ENCODE measurements at places on chromosomes 16 and 17.
A peak's percentile ranks its signal among the peaks of the same experiment; 100 is the strongest.

DNA sequence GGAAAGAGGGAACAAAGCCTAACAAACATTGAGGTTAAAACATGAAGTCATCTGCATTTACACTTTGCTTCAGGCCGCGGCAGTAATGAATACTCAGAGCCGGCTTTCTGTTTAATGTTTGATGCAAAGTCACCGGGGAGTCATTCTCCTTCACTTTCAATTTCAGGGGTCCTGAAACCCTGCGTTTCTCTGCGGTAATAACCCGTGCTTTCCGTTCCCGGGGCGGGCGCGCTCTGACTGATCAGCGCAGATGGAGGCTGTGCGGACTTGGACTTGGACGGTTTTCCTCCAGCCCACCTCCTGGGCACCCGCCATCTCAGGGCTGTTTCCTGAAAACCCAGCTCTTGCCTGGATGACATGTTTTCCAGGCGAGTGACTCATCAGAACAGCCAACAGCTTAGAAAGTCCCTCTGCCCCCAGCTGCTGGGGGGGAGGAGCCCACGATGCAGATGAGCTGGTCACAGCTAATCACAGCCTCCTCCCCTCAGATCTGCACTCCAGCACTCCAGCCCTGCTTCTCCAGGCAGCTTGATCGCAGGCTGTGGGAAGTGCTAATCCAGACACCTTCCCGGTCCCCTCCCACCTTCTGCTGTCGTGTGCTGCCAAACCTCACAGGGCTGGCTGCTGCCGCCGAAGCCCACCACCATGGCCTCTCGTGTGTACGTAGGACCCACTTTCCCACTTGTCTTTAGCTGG is 158.6 kb upstream of the CHMP6 start:
- DNase-seq, result peak; percentile 90

DNA sequence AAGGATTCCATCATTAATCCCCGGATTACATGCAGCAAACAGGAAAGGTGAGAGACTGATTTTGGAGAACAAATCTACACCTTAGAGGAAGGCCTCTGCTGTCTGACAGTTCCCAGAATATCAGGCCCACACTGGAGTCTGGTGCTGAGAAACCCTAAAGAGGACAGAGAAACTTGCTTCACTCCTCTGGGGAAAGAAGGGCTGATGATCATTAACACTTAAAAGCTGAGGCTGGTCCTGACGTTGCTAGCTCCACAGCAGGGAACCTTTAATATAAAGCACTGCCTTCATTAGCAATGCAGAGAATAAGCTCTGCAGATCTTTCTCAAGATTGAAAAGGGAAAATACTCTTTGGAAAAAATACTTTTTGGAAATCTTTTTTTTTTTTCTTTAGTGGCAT is 1472.4 kb upstream of the GOT2 start:
- DNase-seq, result no peak

- DNase-seq, result no peak
Measured at GRCh38 chr17:29682054-29682453, 59.3 kb upstream of the CORO6 start.

DNA sequence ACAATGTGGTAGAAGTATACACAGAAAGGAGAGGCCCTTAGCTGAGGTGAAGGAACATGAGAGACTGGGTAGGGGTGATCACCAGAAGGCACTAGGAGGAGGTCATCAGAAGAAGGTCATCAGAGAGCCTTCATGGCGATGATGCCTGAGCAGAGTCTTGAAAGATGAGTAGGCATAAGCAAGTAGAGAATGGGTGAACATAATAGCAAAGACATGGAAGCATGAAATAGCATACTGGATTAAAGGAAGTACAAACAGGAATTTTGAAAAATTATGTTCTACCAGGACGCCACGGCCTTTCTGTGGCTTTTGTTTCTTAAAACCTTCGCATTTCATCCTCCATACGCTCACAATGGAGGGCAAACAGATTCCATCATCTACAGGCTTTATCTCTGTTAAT is 2.9 kb downstream of the IKZF3 start:
- no peak for DNase-seq

DNA sequence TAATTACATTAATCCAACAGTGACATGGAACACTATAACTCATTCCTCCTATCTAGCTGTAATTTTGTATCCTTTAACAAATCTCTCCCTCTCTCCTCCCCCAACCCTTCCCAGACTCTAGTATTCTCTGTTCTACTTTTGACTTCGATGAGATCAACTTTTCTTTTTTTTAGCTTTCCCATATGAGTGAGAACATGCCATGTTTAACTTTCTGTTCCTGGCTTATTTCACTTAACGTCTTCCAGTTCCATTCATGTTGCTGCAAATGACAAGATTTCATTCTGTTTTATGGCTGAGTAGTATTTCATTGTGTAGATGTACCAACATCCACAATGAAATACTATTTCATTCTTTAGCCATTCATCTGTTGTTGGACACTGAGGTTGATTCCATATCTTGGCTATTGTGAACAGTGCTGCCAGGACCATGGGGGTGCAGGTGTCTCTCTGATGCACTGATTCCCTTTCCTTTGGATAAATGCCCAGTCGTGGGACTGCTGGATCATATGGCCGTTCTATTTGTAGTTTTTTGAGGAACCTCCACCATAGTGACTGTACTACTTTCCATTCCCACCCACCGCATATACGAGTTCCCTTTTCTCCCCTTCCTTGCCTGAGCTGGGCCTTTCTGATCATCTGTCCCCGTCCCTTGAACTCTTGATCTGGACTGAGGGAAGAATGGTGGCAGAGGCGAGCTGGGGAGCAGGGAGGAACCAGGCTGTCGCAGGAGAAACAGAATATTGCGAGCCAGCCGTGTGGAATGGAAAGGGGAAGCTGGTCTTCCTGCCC is 7.7 kb upstream of the CEP295NL start:
- peak; percentile 29 for DNase-seq

GRCh38 chr17:33112763-33113162 is 121.1 kb downstream of the SPACA3 start:
- no peak for DNase-seq

DNA sequence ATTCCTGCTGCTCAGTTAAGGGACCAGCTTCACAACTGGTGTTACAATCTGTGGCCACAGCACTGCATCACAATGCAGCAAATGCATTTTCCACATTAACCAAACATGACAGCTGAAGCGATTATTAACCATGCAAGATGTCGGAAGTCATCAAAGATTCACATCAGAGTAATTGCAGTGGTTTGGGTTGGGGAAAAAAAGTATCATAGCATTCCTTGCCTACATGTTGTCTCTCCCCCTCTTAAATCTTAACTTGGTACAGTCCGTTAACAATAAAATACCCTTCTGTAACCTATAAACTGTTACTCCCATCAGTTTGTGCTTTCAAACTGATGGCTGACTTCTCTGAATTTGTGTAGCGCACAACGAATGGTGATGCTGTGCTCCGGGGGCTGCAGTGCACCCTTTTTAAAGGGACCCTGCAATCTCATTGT is 51.6 kb downstream of the NUP93 start:
- no peak for DNase-seq

DNA sequence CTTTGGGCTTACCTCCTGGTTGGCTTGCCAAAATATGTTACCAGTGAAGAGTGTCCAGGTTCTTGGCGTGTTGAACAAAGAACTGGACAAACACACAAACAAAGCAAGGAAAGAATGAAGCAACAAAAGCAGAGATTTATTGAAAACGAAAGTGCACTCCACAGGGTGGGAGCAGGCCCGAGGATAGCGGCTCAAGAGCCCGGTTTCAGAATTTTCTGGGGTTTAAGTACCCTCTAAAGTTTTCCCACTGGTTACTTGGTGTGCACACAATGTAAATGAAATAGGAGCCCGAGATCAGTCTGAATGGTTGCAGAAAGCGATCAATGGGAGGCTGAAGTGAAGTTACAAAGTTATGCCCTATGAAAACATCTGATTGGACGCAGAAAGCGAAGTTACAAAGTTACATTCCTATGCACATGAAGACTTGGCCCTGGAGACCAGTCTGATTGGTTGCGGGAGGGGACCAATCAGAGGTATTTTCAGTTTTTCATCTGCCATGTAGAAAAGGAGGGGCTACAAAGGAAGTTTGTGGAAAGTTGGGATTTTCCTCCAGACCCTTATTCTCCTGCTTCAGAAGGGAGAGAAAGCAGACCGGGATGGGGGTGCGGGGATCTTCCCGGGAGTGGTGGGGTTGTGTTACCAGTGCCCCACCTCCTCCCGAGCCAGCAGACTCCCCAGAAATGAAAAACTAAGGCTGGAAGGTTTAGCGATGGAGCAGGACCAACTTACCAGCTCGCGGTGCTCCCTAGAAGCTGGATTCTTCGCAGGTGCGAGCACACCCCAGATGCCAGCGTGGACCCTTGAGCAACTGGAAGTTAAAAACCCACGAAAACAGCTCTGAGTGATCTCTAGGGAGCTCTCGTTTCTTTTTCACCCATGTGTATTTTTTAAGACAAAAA is at the start of gene SLFN12:
SLFN12 (minus strand) TSS at position 325 of the 899 bp plus-strand sequence. CDS start 9,472 bp downstream, outside the sequence.
- no peak for DNase-seq

- no peak for DNase-seq
Measured at GRCh38 chr16:30503403-30504296, 22.7 kb downstream of the ZNF768 start.

DNA sequence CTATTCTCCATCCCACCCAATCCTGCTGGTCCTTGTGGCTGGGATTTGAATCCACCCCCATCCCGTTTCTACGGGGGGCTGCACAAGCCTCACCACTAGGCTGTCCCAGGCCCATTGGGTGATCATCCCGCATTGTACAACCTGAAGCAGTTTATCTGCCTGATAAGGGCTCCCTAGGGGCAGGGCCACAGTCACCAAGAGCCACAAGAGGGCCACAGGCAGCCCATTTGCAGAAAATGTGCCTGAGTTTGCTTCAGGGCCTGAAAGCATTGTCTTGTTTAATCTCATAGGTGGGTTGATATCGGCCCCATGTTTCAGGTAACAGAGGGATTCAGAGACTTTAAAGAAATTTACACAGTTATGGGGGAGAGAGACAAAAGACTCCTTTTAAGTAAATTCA is 245.0 kb downstream of the CPPED1 start:
- DNase-seq, result no peak

DNA sequence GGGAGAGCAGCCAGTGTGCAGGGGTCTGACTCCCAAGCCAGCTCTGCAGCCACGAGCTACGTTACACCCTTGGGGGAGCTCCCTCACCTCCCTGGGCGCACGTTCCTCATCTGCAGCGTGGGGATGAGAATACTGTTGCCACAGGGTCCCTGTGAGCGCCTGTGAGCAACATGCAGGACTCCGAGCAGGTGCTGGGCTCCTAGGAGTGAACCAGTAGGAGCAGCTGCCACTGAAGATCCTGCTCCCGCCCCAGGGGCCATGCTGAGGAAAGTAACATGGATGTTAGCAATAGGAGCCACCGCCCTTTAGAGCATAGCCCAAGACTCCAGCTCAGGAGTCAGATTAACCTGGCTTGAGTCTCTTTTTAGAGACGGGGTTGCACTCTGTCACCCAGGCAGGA is 15.9 kb downstream of the DNAAF1 start:
- DNase-seq, result no peak

- no peak for DNase-seq
Measured at GRCh38 chr17:28253663-28254062, 65.3 kb upstream of the TMEM97 start.

GRCh38 chr17:279776-280175 is 72.8 kb downstream of the RPH3AL start:
- no peak for DNase-seq

- no peak for DNase-seq
Measured at GRCh38 chr16:58025351-58026138, at the start of gene MMP15. MMP15 (plus strand) TSS chr16:58025754; CDS start chr16:58026351, 597 bp downstream.

- no peak for DNase-seq
Measured at GRCh38 chr17:45269912-45270311, 8.0 kb upstream of the SPATA32 start.

DNA sequence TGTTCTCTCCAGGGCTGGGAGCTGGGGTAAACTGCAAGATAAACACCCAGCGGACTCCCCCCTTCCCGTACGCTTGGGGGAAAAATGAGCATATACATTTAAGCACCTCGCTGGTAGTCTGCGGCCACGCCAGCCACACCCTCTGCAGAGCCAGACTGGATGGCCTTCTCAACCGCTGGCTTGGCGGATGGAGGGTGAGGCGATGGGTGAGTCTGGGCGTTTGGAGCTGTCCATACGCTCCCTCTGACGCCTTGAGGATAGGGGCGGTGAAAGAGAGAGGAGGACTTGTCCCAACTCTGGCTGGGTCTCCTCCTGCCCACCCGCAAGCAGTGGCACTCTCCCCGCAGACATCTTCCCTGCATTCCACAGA is 1.0 kb downstream of the ITGA3 start:
- no peak for DNase-seq

- no peak for DNase-seq
Measured at GRCh38 chr17:39169518-39169917, 3.6 kb upstream of the ARL5C start.

- DNase-seq, result no peak
Measured at GRCh38 chr16:30122604-30123160, 338 bp downstream of the MAPK3 start.

DNA sequence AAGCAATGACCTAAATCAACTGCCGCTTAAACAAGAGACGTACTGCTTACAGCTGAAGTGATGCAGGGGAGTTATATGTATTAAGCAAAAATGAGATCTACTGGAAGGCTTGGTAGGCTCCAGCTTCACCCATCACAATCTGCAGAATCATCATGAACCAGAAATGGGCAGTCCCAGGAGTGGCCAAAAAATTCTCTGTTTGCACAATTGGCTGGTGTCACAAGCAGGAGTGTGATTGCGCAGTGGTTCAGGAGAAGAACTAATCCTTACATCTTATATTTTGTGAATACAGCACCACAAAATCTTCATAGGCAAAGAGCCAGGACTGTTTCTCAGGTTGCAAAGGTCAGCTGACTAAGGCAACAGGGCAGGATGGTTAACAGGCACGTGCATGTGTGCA is 75.9 kb downstream of the CES1 start:
- no peak for DNase-seq

DNA sequence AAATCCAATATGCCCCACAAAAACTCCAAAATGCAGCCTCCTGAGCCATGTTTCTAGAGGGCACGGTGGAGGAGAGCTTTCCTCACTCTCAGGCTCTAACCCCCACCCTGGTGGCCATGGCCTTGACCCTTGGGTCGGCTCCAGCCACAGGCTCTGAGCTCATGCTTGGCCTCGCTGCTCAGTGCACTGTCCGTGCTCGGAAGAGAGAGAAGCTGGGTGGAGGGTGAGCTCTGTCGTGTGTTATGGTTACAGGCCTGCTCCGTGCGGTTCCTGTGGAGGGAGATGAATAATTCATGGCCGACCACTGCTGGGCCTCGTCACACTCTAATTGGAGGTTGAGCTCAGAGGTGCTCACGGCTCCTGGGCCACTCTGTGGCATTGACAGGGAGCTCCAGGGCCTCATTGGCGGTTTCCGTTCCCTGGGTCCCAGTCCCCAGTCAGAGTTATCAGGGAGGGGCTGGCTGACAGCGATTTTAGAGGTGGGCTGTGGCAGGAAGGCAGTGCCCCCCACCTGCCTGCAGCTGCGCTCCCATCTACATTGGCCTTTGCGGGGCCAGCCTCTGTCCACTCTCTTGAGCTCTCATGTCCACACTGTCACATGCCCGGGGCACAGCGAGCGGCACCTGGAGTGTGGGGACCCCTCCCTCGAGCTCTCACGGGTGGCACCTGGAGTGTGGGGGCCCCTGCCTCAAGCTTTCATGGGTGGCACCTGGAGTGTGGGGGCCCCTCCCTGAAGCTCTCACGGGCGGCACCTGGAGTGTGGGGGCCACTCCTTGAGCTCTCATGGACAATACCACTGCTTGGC is 24.9 kb downstream of the ACSF3 start:
- no peak for DNase-seq

GRCh38 chr17:46020998-46021397 is 21.9 kb downstream of the STH start:
- DNase-seq, result no peak

GRCh38 chr16:82694239-82694874 is 67.6 kb downstream of the CDH13 start:
- no peak for DNase-seq

Measured in hippocampal formation (tissue), 2 donors.